ENCODE measurements at places on chromosomes 2 and 18.

DNA sequence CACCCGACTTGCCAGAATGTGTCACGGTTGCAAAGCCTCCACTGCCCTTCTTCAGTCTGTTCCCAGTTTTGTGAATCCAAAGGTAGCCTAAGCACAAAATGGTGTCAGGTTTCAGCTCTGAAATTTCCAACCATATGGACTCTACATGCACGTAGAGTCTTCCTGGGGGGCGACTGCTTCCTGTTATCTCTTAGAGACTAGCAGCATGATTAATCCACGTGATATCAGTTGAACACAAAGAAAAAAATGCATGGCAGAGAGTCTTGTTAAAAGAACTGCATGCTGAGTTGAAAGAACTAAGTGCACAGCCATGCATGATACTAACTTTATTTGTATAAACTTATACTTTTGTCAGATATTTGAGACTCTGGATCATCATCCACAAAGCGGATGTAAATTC, 404.4 kb downstream of the SOCS6 start:
- no peak for DNase-seq

DNA sequence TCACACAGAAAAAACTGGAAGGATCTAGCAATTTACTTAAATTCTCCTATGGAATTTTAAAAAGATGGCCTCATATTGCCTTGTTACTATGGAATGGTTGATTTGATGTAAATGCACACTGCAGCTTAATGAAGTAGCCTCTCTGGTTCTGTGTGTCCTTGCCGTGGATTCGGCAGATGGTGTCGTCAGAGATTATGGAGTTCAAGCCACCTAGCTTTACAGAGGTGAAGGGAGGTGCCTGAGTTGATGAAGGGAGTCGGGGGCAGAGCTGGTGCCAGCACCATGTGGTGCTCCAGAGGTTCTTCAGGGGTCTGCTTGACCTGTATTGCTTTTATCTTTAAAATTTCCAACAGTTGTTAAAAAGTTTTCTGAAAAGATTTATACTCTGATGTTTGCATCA, 48.8 kb downstream of the ASAP2 start:
- DNase-seq, result no peak

DNA sequence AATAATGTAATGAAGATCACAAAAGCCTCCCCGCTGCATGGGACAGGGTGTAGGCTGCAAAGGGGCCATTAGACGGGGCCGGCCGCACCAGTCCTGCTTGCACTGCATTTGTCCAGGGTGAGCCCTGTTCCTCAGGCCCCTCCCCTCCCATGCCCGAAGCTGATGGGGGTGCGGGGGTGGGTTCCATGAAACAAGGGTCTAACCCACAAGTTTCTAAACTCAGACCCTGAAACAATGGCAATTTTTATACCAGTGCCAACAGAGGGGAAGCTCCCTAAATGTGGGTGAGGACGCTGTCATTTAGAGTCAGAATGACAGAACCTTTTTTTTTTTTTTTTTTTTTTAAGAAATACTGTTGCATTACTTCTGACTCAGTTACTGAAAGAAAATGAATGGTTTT, 39.7 kb downstream of the HS6ST1 start:
- DNase-seq, result no peak

GRCh38 chr2:25079050-25079635, 37.3 kb downstream of the EFR3B start:
- no peak for DNase-seq

- DNase-seq, result no peak
Measured at GRCh38 chr18:53911200-53911599, 313.3 kb downstream of the MBD2 start.

GRCh38 chr2:73103018-73103542, 9.7 kb downstream of the RAB11FIP5 start:
- no peak for DNase-seq

GRCh38 chr2:108870069-108870644, 83.6 kb downstream of the CCDC138 start:
- no peak for DNase-seq

- DNase-seq, result no peak
Measured at GRCh38 chr2:46521215-46521683, 41.9 kb downstream of the TMEM247 start.

DNA sequence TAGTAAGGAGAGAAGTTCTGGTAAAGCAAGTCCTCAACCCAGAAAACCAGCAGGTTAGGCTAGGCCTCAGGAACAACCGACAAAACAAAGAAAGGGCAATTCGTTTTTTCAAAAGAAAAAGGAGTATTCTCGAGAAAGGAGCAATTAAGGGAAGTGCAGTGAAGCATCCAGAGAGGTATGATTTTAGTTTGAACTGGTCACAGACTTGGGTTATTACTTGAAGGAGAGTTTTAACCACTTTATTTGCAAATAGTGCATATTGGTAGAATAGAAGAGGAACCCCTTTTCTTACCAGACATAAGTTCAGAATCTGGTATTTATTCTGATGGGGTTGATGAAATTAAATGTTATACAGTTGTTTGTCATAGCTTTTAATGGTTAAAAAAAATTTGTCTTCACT, 110.0 kb upstream of the GCFC2 start:
- DNase-seq, result no peak

DNA sequence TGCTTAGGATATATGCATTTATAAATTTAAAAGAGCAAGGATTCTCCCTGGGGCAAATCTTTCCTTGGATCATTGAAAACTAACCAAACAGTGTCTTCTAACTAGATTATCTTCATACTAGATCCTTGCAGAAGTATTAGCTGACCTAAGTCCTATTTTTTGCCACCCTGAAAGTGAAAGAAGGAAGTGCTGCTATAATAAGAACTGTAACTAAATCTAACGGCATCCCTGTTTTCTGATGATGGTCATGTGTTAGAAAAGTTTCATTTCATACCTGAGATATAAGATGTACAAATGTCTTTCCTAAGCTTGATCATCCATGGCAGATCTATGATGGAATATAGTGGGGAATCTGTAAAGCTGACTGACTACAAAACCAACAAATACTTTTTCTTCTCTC, 102.7 kb downstream of the MAP2 start:
- no peak for DNase-seq

GRCh38 chr18:45962461-45962860, 4.7 kb downstream of the EPG5 start:
- DNase-seq, result no peak

DNA sequence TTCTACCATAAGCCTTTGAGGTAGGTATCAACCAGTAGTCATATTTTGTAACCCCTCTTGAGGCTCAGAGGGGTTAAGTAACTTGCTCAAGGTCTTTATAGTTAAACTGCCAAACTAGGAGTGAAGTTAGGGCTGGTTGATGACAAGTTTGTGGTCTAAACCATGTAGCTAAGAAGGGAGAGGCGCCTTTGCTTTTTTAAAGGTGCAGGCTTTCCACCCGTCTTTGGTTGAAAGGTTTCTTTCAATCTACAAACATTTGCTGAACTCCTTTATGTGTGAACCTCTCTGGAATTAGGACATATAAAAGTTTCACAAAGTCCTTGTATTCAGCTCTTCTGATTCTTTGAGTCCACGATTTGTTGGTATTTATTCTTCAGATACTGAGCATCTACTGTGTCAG, 2.4 kb upstream of the MTA3 start:
- DNase-seq, result no peak

DNA sequence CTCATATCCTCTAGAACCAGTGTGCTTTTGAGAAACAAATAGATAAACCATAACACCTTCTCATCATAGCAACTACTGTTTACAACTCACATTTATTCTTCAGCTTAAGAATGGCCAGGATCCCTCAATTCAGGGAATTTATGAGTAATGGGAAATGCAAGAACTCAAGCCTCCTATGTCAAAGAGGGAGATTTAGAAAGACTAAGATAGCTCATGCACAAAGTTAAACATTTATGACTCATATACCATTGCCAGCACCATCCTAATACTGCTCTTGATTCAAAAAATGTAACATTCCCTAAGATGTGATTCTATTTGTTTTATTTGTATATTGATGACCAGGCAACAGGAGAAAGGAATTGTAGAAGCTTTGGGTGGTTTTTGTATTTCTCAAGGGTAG, 172.8 kb downstream of the CYP26B1 start:
- no peak for DNase-seq

- DNase-seq, result no peak
Measured at GRCh38 chr2:42336361-42336965, 24.6 kb downstream of the COX7A2L start.

DNA sequence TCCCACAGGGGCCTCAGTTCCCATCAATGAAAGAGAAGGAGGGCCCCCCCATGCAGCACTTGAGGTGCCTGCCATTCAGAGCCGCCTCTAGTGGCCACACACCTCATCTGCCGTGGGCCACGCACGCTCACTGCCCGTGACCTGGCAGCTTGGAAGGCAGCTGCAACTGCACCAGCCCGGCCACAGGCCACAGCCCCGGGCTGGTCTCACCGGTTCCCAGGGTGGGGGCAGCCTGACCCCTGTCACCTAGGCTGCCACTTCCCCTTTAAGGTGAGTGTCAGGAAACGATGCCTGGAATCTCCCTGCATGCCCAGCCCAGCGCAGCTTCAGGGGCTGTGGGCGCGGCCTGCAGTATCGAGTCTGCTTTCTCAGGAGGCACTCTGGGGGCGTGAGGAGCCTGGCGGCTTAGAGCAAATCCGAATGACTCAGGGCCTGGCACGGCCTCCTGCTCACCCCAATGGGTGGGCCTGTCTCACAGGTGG, 2.6 kb downstream of the MAB21L4 start:
- DNase-seq, result no peak

DNA sequence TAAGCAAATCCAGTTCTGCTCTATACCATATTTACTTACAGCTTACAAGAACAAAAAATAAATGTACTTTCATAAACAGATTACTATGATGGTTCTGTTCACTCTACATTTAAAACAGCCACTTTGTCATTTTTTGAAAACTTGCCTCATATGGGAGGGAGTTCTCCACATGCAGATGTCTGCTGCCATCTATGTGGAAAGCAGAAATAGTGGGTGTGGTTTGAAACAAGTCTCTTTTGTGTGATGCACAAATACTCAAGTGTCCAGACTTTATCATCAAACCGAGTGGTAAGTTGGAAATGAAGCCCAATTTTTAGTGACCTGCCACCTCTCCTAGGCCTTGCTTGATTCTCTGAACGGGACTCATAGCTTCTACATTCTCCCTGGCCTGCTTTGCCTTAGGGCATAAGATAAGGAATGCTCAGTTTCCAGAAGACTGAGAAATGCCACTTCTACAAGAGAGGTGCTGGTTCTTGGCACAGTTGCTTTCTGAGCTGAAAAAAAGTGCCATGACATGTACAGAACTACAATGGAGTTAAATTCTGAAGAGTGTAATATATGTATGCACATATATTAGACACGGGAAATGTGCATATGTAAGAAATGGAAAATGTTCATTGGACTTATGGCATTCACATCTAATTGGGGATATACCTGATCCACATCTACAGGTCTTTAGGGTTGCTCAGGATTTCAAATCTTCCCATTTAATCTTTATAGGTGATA, 221.0 kb downstream of the SLC8A1 start:
- no peak for DNase-seq

DNA sequence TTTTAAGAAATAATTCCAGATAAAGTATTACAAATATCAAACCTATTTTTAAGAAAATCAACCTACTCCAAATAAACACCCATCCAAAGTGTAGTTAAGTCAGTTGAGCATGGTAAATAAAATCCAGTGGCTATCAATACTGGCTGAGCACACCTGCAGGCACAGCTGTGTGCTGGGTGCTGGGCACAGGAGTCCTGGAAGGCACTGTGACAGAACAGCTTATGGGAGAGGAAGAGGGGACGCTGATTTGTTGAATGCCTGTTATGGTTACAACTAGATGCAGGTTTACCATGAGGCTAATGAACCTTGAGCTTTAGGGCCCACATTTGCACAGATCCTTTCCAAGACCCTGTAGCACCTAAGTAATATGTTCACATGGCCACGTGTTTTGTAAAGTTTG, 202.7 kb downstream of the MTX2 start:
- no peak for DNase-seq

DNA sequence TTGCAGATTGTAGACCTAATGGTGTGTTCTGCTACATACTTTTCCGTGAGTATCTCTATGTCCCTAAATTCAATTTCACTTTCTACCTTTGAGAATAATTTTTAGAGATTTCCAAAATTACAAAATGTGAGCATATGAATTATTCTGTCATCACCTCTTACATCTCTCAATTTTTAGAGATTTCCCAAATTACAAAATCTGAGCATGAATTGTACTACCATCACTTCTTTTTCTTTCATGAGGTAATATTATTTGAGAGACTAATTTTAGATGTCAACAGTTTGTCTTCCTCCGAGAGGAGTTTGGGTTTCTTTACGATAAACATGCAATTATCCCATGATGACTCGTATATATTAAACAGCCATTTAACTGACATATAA, 32.1 kb downstream of the INSIG2 start:
- no peak for DNase-seq

DNA sequence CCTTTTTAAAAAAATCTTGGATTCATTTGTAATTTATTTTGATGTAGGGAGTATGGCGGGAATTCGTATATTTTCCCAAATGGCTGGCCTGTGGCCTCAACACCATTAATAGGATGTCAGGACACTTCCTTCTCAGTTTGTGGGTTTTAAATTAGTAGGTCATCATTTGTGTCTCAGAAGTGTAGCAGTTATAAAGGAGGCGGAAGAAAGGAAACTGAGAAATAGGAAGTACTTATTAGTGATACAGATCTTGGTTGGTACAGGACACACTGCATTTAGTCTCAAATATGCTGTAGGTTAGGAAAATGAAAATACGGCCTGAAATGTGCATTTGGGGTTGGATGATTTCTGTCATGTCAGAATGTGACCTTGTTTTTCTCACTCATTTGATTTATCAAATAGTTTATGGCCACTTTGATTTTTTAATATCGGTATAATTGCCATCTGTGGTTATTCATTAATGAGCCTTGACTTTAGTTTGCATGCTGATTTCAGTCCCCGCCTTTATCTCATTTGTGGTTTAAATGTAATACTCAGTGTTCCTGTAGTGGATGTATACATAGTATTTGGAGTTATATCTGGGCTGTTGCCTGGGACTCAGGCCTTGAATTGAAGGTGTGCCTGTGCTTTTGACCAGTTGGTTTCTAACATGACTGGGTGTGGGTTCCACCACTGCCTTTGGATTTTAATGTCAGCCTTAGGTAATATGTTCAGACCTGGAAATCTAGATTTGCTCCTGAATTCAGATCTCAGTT, 31.4 kb downstream of the ZCCHC2 start:
- DNase-seq, result no peak

DNA sequence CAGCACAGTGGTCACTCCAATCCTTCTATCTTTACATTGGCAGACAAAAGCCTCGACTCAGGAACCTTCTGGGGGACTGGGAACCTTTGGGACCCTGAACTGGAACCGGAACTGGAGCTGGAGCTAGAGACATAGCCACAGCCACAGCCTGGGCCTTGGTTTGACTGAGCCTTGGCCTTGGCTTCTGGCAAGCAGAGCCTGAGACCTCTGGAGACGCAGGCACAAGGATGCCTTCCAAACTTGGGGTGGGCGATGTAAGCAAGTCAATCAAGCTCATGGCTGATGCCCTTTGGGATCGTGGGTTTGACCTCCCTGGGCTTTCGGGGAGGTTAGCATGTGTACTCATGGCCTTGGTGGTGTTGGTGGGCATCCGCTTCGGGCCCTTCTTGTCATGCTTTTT, 619.3 kb downstream of the MBD2 start:
- DNase-seq, result no peak

GRCh38 chr2:136117909-136118818, at the start of gene CXCR4:
CXCR4 (minus strand) TSS chr2:136118149; CDS start chr2:136118060, 89 bp downstream.
- DNase-seq, result peak; percentile 49

Measured in NCI-H187 (cell line).